ENCODE measurements at places on chromosomes 6 and 20.
A peak's percentile ranks its signal among the peaks of the same experiment; 100 is the strongest.

DNA sequence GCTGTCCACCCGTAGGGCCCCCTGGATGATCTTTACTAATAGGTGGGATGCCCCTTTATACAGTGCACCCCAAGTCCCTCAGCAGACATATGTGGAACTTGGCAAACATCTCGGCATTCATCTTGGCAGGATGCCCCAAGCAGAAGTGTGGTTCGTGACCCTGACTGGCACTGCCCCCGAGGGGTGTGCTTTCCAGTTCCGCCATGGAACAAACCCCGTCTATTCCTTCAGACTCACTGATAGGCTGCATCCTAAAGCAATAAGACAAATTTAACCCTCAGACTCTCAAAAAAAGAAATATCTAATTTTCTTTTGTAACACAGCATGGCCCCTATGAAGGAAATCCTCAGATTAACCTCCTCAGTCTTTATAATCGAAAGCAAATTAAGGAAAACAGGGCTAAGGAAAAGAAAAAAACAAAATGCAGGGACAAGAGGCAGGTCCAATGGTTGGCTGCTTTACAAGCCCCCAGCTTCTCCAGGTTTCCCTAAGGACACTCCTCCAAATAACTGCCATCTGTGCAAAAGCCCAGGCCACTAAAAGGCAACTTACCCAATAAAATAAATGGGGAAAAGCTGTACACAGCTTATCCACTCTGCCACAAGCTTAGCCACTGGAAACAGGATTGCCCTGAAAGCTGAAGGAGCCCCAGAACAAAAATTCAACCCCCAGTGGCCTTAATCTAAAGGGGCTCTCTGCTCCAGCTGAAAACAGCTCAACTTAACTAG is 30.5 kb upstream of the RIPK1 start:
- peak; percentile 71 for DNase-seq

- DNase-seq: no peak
Measured at GRCh38 chr20:5627463-5628050, 122.6 kb upstream of the SHLD1 start.

DNA sequence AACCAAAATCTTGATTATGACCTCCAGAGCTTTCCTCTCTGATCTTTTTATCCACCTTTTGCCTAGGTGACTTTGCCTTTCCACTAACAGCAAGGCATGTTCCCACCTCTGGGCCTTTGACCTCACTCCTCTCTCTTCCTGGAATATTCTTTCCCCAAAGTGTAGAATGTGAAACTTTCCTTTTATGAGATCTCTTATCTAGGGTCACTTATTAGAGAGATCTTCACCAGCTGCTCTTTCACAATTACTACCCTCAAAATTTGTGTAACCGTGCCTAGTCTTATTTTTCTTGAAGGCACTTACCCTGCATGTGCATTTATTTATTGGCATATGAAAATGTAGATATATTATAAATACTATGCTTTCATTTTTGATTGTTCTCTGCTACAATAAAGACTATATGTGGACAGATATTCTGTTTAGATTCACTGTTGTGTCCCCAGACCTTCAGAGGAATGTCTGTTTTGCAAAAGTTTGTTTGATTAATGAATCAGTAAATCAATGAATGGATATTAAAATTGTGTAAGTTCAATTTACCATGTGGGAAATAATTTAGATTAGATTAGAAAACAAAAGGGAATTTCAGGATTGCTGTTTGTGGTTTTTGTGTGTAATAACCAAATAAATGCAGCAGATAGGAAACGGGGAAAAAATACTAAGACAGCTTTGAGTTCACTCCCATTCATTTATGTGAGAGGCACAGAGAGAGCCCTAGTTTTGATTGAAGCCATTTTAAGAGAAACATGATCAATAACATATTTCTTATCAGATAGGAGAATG is 207.0 kb downstream of the ADGB start:
- no peak for DNase-seq

GRCh38 chr6:85015396-85015990 is 251.1 kb upstream of the TBX18 start:
- DNase-seq: peak; percentile 43
